Mucosa of gallbladder (tissue), 1 donor: ENCODE measurements at places on chromosomes 3 and 15. TPM values are rescaled to one million over a fixed set of nuclear protein-coding genes. Genes with fewer than 3 reads are reported as not detected.

Gene ITIH3
- 2.0 TPM for total RNA-seq

Gene GOLGA6B
- total RNA-seq, result not detected

Gene TGM4
- not detected for total RNA-seq

Gene TIGIT
- 0.40 TPM for total RNA-seq

Gene IMPG2
- total RNA-seq, result 0.29 TPM

Gene P2RY1
- 9.1 TPM for total RNA-seq

DNA sequence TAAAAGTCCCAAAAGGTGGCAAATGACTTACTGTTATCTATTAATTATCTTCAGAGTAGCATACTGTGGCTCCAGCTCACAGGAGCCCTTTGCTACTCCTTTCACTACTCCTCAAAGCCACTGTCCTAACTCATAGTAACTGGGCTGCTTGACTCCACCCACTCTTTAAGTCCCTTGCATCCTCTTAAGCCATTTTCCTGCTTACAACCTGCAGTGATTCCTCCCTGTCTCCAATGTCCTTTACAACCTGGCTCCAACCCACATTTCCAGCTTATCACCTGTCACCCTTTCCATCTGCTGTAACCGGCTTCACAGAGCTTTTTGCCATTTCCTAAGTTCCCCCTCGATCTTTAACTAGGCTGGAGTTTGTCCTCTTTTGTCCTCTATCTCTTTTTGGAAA lies 388.1 kb downstream of the FGF12 start:
- no peak for DNase-seq

GRCh38 chr3:45534632-45535031 lies 59.9 kb upstream of the LIMD1 start:
- no peak for DNase-seq

DNA sequence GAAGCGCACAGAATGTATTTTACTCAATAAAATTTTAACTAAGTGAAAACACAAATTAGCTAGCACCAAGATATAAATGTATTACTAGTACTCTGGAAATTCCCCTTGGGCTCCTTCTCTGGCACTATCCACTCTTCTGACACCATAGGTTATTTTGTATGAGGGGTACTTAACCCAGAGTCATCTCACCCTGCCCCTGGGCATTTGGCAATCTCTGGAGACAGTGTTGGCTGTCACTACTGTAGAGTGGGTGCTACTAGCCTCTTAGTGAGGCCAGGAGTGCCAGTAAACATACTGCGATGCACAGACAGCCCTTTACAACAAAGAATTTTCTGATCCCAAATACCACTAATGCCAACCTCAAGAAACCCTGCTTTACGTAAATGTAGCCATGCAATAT lies 246.3 kb upstream of the KBTBD8 start:
- no peak for DNase-seq

DNA sequence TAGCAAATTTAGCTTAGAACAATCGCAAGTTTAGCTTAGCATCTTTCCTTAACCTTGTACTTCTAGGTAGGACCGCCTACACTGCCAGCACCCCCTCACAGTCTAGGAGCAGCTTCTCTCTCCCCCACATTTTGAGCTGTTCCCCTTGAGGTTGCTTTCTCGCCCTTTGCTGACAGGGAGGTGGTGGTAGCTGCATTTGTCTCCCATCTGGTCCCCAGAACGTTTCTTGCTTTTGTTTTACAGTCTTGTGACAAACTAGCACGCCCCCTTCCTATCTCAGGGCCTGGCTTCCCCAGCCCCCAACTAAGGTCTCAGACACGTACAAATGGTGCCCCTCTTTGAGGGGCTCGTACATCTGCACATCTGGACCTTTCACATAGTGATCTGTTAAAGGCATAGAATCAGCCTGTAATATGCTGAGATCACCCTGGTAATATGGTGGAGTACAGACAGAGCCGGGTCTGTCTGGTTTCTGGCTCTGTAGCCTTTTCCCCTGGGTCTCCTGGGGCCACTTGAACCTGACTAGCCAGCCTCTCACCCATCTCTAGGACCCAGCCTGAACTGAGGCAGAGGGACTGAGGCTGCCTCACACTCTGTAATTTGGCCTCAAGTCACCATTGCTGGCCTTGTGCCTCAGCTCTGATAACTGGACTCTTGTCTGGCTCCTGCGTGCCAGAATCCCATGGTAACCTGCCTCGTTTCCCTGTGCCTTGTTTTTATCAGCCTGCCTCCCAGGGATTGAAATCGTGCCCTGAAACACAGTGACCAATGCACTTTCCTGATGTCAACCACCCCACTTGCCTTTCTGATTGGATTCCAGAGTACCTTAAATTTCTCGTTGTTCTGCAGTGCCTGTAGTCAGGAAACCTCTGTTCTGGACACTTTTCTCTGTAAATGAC lies 27.7 kb downstream of the CRTC3 start:
- DNase-seq, result peak; percentile 90

DNA sequence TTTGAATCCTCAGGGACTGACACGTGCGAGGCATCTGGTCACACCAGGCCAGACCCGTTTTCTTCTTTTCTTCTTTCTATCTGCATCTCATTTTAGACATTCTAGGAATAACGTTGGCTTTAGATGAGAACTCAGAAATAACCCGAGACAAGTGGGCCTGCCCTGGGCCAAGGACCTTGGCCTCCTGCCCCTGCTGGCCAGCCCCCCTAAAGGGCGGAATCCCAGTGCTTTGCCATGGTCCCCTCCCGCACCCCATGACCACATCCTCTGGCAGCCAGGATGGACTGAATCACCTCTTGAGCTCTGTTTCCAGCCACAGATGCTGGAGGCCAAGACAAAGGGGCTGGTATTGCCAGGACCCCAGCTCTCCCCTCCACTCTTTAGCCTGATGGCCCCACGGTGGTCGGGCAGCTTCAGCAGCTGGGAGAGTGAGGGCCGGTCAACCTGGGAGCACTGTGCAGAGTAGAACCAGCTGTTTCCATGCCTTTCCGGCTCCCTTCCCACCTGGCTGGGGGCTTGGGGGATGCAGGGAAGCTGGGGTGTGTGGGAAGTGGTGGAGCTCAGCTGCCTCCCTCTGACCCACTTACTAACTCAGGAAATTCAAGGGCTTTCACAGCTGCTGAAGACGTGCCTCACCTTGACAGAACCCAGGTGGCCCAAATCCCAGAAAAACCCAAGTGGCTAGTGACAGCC lies 190.9 kb downstream of the FAM43A start:
- peak; percentile 5 for DNase-seq

- no peak for DNase-seq
Observed at GRCh38 chr15:100030586-100031229, 297.5 kb upstream of the LYSMD4 start.

DNA sequence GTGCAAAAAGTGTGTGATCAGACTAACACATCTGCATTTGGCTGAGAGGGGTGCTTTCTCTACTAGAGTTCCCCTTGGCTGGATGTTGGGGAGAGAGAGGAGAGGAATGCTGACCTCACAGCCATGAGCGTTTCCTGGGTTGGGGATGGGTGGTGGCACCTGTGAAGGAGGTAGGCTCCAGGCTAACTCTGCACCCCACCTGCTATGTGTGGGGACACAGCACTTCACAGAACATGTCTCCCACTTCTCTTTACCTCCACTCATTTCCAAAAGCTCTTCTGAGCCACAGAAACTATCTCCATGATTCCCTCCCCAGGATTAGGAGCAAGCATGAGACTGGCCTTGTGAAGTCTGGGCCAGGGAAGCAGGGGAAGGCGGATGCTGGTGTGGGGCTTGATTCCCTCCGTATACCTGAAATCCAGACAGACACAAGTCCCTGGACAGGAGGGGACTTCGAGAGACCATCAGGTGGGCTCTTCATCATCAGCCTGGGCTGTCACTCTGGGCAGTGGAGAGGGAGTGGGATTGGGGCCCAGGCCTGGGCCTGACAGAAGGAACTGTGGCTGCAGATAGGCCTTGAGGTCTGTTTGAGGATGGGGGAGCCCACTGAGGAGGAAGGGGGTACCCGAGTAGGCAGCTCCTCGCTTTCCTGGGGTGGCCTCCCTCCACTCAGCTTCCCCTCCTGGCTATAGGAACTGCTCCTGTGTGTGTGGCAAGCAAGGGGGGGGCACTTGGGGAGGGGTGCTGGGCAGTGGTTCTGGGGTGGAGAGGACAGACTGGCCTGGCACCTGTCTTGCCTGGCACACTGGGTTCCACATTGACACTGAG lies 40.7 kb downstream of the FEM1B start:
- DNase-seq, result no peak

DNA sequence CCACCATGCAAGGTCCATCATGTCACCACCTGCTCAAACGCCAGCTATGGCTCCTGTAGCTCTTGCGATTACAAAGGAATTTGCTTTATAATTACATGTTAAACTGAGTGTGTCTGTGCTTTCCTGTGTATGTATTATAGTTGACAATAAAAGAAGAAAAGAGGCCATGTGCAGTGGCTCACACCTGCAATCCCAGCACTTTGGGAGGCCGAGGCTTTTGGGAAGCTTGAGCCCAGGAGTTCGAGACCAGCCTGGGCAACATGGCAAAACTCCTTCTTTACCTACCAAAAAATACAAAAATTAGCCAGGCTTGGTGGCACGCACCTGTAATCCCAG lies 27.0 kb downstream of the ATRIP start:
- no peak for DNase-seq
